ENCODE measurements at places on chromosomes 5 and 9.

GRCh38 chr9:75876999-75877640 lies 13.4 kb upstream of the PCSK5 start:
- DNase-seq = no peak

- DNase-seq = no peak
These were observed 4.6 kb downstream of the C1QTNF3 start for GRCh38 chr5:34038390-34038789.

- DNase-seq = no peak
These were observed 56.2 kb downstream of the TMOD1 start for GRCh38 chr9:97557606-97558095.

DNA sequence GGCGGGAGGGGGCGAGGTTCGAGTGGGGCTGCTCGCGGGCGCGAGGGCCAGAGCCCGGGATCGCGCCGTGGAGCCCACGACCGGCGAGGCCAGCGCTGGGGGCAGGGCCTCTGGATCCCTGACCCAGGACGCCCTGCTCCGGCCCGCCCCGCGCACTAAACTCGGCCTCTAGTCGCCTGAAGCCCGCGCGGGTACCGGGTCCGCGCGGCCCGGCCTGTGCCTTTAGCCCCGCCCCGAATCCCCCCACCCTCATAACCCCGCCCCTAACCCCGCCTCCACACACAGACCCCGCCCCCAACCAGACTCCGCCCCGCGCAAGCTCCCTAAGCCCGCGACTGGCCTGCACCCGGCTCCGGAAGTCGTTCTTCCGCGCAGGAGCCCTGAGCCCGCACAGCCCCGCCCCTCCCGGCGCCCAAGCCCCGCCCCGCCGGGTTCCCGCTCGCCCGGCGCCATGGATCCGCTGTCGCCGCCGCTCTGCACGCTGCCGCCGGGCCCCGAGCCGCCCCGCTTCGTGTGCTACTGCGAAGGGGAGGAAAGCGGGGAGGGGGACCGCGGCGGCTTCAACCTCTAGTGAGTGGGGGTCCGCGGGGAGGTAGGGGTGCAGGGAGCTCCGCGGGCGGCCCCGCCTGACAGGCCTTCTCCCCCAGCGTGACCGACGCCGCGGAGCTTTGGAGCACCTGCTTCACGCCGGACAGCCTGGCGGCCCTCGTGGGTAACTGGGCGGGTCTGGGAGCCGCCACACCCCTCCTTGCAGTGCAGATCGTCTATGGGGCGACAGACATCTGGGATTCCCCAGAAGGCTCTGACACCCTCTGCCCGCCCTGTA lies at the start of gene PAXX:
Gene PAXX (plus strand): TSS at position 430 of the 826 bp plus-strand sequence. CDS start 22 bp downstream, at position 452.
- DNase-seq = peak; percentile 94

GRCh38 chr5:144598451-144599068 lies 427.9 kb downstream of the KCTD16 start:
- DNase-seq = peak; percentile 34

DNA sequence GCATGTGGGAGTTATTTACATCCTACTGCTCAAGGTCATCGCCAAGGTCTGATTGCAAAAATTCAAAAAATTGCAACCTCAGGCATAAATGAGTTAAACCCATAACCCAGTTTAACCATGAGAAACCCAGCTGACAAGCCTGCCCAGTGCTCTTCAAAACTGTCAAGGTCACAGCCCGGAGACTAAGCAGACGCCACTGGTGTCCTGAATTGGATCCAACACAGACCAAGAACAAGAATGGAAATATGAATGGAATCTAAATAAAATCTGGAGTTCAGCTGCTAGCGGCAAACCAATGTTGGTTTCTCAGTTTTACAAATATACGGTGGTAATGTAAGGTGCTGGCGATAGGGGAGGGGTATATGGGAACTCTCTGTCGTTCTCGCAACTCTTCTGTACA lies 201.5 kb upstream of the MVB12B start:
- no peak for DNase-seq

DNA sequence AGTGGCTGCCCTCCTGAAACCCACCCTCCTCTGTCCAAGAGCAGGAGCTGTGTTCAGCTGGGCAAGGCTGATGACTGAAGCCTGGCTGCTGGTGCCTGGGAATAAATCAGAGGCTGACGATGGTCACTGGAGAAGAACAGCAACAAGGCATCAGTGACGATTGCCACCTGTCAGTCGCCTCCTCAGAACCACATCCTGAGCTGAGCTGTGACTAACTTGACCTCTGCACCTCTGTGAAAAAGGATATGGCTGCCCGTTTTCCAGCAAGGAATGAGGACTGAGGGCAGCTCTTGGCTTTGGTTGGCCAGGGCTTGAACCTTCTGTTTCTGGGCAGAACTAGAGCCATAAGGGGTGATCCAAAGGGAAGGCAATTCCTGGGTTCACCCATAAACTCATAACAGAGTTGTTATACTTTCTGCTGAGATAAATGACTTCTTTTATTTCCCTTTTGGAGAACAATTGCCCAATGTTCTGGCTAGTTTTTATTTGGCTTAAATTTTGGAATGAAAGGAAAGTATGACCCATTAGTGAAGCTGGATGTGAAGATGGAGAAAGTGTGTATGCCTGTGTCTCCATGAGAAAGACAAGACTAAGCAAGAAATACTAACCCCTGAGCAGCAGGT lies 40.1 kb downstream of the TRIP13 start:
- DNase-seq = no peak

- peak; percentile 11 for DNase-seq
These were observed 162.9 kb upstream of the NMUR2 start for GRCh38 chr5:152568016-152568415.

DNA sequence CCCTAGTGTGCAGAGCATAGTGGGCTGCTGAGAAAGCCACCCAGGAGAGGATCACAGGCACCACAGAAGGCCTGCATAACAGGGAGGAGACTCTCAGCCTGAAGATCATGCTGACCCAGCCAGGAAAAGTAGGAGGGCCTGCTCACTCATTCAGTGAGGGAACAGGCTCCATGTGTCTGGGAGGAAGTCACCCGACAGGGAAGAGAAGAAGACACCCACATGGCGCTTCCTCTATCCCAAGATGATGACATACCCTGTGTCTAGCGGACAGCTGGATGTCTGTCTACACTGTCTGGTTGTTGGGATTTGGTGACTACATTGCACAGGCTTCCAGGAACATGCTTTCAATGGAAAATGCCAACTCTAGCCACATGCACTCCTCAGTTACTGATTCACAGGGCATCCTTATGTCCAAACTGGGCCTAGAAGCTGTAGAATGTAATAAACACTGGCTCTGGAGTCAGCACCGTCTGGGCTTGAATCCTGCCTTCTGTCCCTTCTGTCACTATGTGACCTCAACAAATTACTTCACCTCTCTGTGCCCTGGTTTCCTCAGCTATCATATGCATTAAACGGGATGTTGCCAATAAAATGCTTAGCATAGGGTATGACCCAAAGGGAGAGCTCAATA lies 47.6 kb downstream of the KLHL3 start:
- no peak for DNase-seq

GRCh38 chr5:96342581-96342980 lies 90.5 kb downstream of the PCSK1 start:
- no peak for DNase-seq

DNA sequence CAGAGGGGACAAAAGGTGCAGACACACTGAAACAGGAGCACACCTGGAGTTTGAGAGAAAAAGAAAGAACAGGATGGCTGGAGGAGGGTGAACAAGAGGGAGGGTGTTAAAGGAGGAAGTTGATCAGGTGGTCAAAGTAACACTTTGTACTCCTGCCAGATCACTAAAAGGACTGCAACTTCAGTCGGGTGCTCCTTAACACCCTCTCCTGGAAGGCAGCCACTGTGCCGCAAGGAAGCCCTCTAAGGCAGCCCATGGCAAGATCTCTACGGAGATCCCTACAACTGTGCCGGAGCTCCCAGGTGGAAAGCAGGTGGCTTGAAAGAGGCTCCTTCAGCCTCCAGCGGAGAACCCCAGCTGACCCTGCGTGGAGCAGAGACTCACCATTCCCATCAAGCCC lies 124.4 kb upstream of the MSX2 start:
- DNase-seq = no peak

DNA sequence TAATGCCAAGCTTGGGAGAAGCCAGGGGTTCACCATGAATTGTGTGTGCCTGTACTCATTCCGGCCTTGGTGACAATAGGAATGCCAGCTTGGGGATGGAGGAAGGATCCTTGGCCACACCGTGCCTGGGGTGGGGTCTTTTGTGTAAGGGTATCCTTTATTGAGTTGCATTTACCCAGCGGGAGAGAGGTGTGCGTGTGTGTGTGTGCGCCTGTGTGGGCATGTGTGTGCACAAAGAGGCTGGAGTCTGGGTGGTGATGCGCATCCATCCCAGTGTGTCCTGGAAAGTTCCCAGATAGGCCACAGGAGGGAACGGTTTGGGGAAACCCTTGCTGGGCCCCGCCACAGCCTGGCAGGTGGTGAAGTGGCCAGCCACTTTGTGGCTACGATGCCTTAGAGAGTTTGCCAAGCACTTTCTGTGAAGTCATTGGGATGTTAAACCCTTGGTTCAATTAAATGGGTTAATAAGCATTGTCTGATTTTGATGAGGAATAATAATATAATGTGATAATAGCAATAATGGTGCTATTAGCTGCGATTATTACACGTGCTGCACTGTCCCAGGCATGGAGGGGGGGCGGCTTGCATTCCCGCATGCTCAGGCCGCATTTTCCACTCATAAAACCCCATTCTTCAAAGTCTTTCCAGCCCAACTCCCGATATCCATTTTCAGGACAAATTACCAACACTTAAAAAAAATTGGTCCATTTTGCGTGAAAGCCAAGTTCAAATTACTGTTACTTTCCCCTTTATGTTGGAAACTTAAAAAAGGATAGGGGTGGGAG lies 13.7 kb downstream of the PITX1 start:
- no peak for DNase-seq

DNA sequence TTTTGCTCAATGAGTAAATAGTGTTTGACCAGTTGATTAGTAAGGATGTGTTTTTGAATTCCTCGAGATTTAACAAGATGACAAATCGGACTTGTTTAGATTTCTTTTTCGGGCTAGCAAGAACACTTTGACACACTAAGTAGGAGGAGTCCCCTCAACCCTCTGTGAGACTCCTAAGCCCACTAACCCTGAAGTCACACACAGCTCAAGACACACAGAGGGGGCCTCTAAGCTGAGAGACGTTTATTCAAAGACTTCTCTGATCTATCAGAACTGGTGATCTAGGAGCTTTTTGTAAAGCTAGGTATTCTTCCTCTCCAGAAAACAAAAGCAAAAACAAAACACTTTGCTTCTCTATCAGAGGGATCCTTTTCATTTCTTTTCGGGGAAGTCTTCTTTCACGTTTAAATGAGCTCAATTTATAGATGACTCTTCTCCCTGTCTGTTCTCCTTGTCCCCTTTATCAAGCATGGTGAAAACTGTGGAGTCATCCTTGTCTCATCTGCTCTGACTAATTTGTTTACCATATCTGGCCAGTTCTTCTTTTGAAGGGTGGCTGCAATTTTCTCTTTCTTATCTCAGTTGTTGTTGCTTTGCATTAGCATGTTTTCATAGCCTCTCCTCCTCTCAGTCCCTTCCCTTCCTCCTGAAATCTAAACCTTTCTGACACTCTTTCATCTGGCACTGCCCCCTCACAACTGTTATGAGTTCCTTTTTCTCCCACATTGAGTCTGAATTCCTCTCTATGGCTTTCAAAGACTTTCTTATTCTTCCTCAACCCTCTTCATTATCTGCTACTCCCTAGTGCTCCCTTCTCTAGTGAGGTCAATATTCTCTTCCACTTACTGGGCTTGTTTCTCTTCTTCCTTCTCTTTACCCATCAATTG lies 68.5 kb upstream of the RAI14 start:
- peak; percentile 29 for DNase-seq
